HCT116 (cell line): ENCODE measurements at places on chromosomes 7 and 10.
A peak's percentile ranks its signal among the peaks of the same experiment; 100 is the strongest.

DNA sequence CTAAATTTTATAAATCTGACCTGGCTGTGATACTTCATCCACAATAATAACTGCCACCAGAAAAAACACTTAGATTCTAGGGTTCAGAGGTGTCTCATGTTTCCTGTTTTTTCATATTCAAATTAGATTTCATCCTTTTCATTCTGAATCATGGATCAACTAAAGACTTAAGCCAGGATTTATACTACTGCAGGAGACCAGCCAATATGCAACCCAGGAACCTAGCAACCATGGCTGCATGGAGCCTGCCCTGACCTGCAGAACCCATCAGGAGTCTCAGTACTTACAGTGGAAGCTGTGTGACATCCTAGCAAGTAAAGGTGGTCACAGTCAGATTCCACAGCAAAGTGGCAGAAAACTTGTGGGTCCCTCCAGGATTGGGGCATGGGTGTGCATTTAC, 40.5 kb upstream of the RNF148 start:
- no peak for DNase-seq

- DNase-seq = no peak
Observed at GRCh38 chr7:4819560-4820404, 42.0 kb downstream of the PAPOLB start.

DNA sequence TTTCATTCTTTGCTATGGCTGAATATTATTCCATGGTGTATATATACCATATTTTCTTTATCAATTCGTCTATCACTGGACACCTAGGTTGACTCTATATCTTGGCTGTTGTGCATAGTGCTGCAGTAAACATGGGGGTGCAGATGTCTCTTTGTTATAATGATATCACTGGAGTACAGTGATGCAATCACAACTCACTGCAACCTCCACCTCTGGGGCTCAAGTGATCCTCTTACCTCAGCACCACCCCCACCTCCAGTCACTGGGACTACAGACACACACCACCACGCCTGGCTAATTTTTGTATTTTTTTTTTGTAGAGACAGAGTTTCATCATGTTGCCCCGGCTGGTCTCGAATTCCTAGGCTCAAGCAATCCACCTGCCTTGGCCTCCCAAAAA, 15.6 kb downstream of the KLHL7 start:
- DNase-seq = no peak

DNA sequence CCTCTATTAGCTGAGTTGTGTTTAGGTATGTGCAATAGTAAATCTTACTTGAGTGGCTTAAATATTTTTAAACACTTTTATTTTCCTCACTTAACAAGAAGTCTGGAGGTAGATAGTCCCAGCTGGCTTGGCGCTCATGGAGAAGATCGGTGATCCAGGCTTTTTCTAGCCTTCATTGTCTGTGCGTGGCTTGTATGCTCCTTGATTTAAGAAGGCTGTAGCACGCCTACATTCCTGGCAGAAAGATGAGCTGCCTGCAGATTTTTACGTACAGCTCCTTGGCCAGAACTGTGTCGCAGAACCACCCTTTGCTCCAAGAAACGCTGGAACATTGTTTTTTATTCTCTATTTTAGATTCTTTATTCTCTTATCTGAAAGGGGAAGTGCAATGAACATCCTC, 284.1 kb downstream of the KIF20B start:
- DNase-seq = no peak

DNA sequence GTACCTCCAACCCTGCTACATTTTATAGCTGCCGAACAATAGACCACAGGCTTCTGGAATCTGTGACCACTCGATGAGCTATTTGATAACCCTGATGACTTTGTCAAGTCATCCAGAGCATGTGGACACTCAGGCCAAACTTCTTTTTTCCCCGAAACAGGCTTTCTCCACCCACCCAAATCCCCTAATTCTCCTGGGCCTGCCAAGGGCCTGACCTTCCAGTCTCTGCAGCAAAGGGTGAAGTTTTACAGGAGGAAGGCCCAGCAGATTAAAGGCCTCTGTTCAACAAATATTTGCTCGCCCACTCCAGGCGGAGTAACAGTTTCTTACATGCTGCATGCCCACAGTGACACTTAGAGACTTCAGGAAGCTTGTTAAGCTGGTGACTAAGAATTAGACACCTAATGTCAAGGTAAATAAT, 2.0 kb downstream of the JCAD start:
- DNase-seq = peak; percentile 79

- no peak for DNase-seq
Observed at GRCh38 chr10:8485032-8485431, 430.5 kb downstream of the GATA3 start.

- DNase-seq = no peak
Observed at GRCh38 chr10:128165536-128165935, 39.3 kb upstream of the MKI67 start.

GRCh38 chr10:36676321-36676720, 449.1 kb upstream of the ANKRD30A start:
- DNase-seq = no peak

DNA sequence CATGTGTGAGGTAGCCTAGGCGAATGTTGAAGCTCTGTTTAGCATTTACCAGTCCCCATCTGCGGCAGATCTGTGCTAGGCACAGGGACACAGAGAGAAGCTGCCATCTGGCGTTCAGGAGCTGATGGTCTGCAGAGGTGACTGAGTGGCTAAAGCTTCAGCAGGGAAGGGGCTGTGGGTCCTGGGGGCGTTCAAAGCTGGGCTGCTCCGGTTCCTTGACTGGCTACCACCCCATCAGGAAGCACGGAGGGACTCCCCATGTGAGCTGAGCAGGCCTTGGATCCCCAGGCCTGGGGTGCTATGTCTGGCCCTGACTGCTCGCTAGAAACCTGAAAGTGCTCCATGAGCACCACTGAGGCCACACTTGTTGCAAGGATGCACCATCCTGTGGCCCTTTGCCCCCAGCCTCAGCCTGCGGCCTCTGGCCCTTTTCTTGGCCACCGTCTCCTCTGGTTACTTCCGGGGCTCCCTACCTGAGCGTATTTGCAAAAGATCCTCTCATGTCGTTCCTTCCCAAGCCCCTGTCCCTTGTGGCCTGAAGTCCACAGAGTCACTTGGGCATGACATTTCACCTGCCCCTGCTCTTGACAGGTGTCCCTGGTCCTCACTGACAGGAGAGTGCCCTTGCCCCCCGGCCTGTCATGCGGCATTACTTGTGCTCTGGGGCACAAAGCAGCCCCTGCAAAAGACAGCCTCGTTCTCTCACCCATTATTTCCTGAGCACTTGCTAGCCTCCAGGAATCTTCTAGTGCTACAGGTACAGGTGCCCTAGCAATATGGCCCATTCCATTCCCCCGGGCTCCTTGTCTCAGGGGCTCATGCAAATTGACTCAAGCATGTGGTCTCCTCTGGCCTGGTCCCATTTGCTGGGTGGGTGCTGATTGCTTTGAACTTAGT, 108.1 kb downstream of the GLRX3 start:
- no peak for DNase-seq

DNA sequence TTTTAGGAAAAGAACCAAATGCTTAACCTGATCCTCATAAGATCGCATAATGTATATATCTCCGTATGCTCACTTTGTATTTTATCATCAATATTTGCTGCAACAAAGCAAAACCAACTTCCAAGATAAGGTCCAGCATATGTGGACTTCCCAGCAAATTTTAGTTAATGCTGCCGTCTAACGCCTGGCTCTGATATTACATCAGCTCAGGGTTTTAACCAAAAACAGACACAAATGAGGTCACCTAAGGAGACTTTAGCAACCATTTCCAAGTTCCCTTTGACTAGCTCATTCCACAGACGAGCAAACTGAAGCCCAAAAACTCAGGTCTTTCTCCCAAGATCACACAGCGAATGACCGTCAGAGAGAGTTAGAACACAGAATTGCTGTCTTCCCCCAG, 59.4 kb upstream of the UCN3 start:
- no peak for DNase-seq

- no peak for DNase-seq
Observed at GRCh38 chr7:54802841-54803240, 43.8 kb upstream of the SEC61G start.

GRCh38 chr7:140042386-140042670, 20.4 kb downstream of the PARP12 start:
- no peak for DNase-seq

DNA sequence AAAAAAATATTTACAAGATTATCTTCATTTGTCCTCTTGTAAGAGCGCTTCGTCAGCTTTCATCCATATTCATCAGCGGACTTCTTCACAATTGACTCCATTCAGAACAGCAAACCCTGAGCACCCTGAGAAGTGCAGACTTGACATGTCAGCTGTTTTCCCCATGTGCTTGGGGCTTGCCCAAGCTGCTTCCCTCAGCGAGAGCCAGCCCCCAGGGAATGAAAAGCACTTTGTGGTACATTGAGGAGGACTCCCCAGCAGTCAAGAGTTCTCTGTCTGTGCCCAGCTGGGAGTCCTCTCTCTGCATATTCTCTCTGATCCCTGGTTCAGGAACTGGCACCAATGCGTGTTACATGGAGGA, 22.7 kb downstream of the HKDC1 start:
- no peak for DNase-seq

DNA sequence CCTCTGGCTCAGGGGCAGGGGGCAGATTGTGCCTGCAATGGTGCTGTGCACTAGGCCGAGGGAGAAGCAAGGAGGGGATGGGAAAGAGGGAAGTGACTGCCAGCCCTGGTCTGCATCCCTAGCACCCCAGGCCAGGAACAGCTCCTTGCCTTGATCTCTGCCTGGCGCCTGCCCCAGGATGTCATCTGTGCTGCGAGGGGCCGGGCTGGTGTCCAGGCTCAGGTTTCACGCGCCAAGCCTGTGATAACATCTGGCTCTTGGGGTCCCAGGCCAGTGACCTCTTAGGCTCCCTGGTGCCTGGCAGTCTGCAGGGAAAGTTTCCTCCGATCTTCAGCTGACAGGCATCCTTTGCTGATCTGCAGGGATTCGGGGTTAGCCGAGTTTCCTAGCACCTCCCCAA, 193.5 kb upstream of the GPR26 start:
- DNase-seq = no peak

DNA sequence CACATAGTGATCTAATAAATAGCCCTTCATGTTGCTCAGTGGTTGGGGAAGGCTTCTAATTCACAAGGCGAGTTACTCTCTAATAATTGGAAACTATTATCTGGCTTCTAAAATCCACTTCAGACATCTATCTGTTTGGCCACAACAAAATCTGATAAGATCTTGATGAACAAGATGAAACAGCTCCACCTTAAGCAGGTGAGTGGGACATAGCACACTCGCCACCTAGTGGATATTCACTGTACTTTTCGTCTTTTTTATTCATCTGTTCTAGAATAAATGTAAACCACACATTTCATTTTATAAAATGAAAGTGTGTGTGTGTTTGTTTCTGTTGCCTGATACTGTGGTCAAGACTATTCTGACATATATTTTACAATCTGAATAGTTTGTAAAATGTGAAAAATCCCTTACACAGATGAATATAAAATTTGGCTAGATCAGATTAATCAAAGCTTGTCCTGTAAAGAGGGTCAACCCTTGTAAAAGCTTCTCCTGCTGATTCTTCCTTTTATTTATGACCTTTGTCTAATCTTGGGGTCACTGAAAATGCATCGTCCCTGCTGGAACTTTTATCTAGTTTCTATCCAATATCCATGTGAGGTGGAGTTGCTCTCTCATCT, 26.5 kb upstream of the CNTNAP2 start:
- DNase-seq = peak; percentile 10

DNA sequence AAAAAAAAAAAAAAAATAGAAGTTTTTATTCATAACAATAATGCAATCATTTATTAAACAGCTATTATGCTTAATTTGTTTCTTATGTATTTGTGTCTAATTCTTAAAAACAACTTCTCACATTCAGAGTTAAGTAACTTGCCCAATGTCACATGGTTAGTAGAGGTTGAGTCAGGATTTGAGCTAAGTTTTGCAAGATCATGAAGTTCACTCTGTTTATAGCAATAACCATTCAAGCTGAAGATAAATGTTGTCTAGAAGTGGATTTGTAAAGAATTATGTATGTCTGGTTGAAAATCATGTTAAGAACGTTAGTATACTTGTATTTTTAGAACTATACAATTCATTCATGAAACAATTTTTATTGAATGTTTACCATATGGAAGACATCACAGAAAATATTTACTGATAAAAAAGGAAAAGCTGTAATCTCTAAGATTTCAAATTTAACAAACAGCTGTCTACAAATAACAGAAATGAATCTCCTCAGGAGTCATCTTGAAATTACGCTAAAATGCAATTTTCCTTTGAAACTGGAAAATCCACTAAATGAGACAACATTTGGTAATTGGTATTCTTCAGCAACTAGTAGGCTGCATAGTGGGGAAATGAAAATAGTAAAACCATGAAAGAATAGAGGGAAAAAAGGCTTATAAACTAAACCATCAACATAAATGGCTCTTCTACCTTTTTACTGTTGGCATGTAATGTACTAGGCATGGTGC, 70.5 kb upstream of the AHR start:
- DNase-seq = no peak

DNA sequence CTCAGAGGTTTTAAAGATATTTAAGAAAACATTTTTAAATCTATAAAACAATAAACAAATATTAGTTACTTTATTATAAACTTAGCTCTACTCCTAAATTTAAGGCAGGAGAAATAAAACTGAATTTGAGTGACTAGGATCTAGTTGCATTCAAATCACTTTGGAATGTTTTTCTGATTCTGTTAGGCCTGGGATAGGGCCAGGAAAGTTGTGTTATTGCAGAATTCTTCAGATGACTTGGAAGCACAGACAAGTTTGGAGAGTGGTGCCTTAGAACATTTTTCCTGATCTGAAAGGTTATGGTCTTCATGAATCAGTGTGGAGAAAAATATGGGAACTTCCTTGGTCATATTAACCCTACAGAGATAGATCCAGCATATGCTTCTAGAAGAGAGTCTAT, 15.6 kb upstream of the SLC25A13 start:
- DNase-seq = no peak

DNA sequence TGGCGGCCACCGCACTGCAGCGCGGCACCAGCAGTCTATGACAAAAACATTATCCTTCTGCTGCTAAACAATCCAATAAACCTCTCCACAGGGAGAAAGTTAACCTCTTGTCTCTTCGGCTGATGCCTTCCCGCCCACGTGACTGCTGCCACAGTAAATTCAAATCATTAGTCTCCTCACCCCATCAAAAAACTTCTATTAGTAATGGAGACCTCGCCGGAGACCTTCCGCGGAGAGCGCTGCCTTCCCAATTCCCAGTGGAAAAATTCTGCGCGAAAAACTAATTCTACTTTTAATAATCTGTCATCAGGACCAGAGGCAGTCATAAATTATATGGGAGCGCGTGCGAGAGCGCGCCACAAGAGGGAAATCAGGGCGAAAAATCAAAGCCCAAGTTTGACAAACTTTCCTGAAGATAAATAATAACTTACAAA, 90.0 kb upstream of the PAX2 start:
- DNase-seq = no peak

GRCh38 chr7:98077762-98078161, 28.9 kb upstream of the LMTK2 start:
- no peak for DNase-seq

DNA sequence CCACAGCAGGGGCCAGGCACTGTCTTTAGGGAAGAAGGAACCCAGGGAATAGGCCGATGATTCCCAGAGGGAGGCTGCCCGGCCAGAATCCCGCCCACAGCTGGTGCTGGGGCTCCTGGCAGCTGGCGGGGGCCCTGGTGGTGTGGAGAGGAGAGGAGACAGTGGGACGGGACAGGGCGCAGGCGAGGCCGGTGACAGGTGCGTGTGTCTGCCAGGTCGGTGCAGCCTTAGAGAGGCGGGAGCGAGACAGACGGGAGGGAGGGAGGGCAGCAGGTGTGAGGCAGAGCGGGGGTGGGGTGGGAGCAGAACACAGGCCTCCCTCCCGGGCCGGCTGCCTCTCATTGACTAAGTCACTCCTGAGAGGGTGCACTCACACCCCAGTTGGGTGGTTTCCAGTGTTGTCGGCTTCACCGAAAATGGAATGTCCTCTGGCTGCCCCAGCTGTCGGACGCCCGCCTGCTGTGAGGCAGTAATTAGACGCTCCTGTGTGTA, 55.2 kb downstream of the ELFN1 start:
- DNase-seq = no peak
